ENCODE measurements at places on chromosomes 12 and 14.

- no peak for DNase-seq
These were observed 18.5 kb downstream of the HIP1R start for GRCh38 chr12:122853582-122854245.

GRCh38 chr14:69226736-69227135, 33.2 kb upstream of the GALNT16 start:
- DNase-seq: no peak

GRCh38 chr12:4086481-4086880, 187.1 kb upstream of the CCND2 start:
- DNase-seq: no peak

- DNase-seq: peak; percentile 40
These were observed 315.7 kb downstream of the NAV3 start for GRCh38 chr12:78146365-78146772.

- no peak for DNase-seq
These were observed 13.4 kb upstream of the GPRC5A start for GRCh38 chr12:12877781-12878455.

DNA sequence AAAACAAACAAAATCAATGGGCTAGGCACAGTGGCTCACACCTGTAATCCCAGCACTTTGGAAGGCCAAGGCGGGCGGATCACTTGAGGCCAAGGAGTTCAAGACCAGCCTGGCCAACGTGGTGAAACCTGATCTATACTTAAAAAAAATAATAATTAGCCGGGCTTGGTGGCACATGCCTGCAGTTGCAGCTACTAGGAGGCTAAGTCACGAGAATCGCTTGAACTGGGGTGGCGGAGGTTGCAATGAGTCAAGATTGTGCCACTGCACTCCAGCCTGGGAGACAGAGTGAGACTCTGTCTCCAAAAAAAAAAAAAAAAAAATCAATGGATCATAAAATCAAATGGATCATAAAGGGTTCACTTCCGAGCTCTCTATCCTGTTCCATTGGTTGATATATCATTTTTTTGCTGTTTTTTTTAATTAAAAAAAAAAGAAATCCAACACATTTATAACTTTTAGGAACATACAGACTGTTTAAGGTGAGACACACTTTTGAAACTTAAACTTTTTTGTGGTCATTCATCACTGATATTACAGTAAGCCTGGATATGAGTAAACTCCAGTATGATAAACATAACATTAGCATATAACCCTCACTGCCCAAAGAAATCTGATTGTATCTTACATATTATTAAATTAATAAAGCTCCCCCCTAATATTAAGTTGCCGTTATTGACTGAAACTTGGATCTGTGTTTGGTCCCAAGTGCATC, 22.1 kb downstream of the MOK start:
- no peak for DNase-seq

GRCh38 chr14:33232031-33232430, 293.4 kb downstream of the NPAS3 start:
- no peak for DNase-seq

- peak; percentile 23 for DNase-seq
These were observed 682 bp downstream of the CREBL2 start for GRCh38 chr12:12612358-12612757.

GRCh38 chr14:96105926-96106441, 66.8 kb downstream of the C14orf132 start:
- no peak for DNase-seq

DNA sequence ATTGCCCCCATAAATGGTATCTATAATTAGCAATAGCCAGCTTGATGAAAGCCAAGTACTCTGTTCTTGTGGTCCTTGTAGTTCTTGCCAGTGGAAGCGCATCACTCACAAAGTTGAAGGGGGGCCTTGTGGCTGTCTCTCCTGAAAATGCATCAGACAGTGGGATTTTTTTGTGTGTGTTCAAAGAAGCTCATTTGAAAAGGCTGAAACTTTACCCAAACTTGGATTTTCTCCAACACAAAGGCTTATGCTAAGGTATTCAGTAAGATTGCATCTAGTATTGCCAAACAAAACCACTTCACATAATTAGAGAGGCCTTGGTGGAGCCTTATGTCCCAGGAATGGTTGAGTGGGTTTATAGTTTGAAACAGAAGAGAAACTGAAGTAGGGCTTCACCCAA, 216.7 kb upstream of the TMTC1 start:
- no peak for DNase-seq

DNA sequence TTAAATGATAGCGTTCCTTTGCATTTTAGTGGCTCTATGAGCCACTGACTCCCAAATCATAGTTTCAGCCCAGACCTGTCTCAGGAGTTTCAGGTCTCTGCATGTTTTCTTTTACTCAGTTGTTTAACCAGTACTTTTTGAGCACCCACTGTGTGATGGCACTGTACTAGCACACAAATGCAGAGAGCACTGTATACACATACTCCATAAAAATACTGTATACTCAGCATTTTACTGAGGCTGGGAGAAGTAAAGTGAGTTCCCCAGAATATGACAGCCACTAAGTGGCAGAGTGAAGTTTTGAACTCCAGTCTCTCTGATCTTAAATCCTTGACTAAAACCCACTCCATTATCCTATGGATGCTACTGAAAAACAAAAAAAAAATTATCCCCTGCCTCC, 76.0 kb upstream of the HSPB8 start:
- no peak for DNase-seq

GRCh38 chr12:111182382-111182781, 186.5 kb downstream of the PHETA1 start:
- DNase-seq: no peak

GRCh38 chr14:100524933-100525243, 62.3 kb downstream of the BEGAIN start:
- peak; percentile 21 for DNase-seq

GRCh38 chr14:93012951-93013719, 90.2 kb downstream of the CHGA start:
- no peak for DNase-seq

GRCh38 chr12:7981446-7981845, 45.5 kb upstream of the SLC2A3 start:
- DNase-seq: no peak

DNA sequence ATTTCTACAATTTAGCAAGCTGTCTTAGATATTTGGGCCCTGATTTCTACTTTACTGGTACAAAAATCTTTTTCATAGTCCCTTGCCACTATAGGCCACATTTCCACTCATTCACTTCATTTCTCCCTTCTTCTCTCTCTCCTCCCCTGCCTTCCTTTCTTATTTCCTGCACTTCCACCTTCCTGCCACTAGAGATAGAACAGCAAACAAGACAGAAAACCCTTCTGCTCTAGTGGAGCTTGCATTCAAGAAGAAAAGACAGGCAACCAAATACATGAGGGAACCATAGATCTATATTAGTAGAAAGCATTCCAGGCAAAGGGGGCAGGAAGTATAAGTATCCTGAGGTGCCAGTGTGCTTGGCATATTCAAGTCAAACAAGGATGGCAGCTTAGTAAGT, 623.5 kb downstream of the FLRT2 start:
- no peak for DNase-seq

DNA sequence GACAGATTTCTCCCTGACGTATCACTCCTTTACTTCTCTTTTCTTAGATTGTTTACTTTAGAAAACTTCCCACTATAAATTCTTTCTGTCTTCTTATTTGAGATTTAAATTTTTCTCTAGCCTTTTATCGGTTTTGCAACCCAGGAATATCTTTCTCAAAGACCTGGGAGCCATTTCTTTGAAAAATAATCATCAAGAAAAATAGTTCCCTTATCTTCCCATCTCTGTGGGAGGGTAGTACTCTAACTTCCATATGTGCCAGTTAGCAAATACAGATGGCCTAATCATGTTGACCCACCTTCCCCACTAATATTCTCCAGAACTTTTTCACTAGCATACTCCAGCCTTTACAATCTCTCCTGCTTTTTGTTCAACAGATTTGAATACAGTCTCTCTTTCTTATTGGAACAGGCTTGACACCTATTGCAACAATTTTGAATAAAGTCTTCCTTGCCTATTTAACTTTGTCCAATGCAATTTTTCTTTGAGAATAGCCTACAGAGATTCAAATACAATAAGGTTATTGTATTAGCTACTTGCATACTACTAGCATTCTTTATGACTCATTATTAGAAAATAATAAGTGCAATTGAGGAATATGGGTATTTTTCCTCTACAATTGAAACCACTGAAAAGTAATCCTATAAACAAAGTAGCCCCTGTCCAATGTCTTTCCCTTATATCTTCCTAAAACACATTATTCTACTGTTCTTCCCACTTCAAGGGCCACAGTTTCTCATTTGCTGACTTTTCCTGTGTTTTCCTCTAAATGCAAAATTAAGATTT, 27.4 kb upstream of the KLRB1 start:
- DNase-seq: no peak

DNA sequence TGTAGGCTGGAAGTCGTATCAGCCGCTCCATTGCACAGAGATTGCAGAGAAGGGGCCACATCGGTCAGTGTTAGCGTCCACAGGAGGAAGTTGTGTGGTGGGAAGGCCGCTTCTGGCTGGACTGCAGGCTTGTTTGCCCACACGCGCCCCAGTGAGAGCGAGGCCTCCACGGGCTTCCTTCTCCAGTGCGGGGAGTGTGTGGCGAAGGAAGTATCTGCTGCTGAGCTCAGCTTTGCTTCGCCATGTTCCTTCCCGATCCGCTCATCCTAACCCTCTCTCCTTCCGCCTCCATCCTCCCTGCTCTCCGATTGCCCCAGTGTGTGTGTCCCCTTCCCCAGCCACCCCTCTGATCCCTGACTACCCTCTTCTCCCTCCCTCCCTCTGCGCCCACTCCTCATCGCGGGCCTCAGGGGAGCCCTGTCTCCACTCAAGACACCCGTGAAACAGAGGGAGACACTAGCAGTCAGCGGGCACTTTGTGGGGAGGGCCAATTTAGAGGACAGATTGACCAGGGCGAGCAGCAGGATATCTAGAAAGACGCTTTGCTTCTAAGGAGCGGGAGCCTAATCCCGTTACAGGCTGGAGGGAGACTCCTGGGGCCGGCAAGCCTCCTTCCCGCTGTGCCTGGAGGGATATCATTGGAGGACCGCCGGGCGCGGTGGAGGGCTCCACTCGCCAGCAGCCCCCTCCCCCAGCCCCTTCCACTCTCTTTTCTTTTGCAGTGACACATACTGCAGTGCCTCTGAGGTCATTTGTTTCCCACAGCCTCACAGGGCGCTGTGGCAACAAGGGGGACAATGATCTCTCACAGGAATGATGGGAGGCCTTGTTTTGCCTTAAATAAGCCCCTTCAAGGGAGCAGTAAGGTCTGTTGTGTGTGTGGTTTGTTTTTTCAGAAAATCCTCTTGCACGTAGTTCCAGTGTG, 428.8 kb downstream of the ZFP36L1 start:
- no peak for DNase-seq

- no peak for DNase-seq
These were observed 113.6 kb downstream of the TAOK3 start for GRCh38 chr12:118259079-118259478.

DNA sequence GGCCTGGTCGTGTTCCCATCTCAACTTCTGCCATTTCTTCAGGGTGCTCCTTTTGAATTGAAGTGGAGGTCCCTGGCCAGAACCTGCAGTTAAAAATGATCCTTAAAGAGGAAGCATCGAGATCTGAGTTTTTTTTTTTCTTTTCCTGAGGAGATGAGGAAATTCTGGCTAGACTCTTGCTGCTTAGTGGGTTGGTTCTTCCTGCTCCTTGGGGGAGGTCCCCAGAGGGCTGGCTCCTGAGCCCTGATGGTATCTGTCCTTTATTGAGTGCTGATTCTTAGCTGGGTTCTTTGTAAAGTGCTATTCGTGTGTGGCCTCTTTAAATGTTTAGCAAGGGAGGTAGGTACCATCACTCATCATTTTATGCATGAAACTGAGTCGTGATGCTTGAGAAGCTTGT, 11.7 kb downstream of the PELI2 start:
- peak; percentile 89 for DNase-seq

GRCh38 chr12:958588-959123, 9.2 kb upstream of the RAD52 start:
- DNase-seq: no peak

GRCh38 chr12:115941362-115941761, 336.1 kb downstream of the MED13L start:
- no peak for DNase-seq

- no peak for DNase-seq
These were observed 4.2 kb downstream of the ACYP1 start for GRCh38 chr14:75059642-75060041.

DNA sequence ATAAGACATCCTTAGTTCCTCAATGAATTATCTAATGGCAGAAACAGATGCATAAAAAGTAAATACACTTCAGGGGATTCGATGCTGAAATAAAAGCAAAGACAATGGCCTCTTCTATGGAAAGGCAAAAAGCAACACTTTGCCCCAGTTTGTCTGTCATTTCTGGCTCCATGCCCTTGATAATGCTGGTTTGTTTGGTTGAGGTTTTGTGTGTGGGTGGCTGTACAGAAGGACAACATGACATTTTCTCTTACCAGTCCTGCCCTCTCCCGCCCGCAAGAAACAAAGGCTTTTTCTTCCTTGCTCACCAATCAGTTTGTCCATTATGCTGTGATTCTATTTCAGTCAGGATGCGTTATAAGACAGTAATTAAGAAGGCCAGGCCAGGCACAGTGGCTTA, 18.1 kb upstream of the WDR89 start:
- DNase-seq: no peak

DNA sequence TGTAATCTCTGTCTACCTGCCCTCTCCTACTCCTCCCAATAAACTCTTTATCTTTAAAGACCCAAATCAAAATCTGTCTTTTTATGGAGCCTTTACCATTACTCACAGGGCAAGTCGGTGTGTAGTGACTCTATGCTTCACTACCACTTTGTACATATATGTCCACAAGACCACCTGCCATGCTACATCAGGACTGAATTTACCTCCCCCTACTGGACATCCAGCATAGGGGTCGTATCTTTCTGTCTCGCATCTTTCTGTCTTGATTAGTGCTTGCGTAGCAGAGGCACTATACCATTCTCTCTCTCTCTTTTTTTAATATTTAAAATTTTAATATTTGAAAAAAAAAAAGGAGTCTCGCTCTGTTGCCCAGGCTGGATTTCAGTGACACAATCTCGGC, 587.5 kb downstream of the SOX5 start:
- no peak for DNase-seq

GRCh38 chr14:71013551-71014192, 106.4 kb downstream of the PCNX1 start:
- DNase-seq: no peak

DNA sequence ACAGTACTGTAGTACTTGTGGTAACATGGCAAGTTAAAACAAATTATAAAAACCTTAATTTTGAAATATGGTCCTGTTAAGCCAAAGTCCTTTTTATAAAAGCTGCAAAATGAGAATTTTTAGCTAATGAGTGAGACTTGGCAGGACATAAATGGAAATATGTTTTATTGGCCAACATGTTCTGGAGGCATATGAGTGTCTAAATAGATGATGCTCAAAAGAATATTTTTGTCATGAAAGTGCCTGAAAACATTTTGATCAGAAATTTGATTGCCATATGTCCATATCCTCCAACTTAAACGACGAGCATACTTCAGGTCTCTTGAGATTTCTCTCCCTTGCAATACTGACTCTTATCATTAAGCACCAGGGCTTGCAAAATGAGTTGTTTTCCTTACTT, 972.6 kb downstream of the TMTC2 start:
- DNase-seq: no peak
